ENCODE measurements at places on chromosomes 4 and X. TPM values are rescaled to one million over a fixed set of nuclear protein-coding genes. Genes with fewer than 3 reads are reported as not detected.

MUC7 gene
- total RNA-seq: not detected

PCDH18 gene
- total RNA-seq: 119 TPM

PALLD gene
- total RNA-seq: 175 TPM

PDE5A gene
- 90.4 TPM for total RNA-seq

PNMA3 gene
- 0.13 TPM for total RNA-seq

SMIM10 gene
- total RNA-seq: 7.3 TPM

All from smooth muscle cell of the pulmonary artery (primary cell).